Sigmoid colon (tissue), 7 donors: ENCODE measurements at places on chromosomes 2 and 18. TPM values are rescaled to one million over a fixed set of nuclear protein-coding genes. Genes with fewer than 3 reads are reported as not detected.
A peak's percentile ranks its signal among the peaks of the same experiment; 100 is the strongest.

Gene DNPEP
- total RNA-seq = 43.2 TPM

Gene TAF1B
- total RNA-seq = 11.4 TPM

Gene ZSWIM2
- not detected for total RNA-seq

Gene NT5C1B
- total RNA-seq = not detected

Gene TAF4B
- 8.1 TPM for total RNA-seq

Gene DSG1
- total RNA-seq = not detected

Gene CD28
- 0.28 TPM for total RNA-seq

Gene C1QL2
- total RNA-seq = not detected

Gene PIKFYVE
- total RNA-seq = 23.2 TPM

Gene TGFA
- 3.2 TPM for total RNA-seq

Gene SPHKAP
- 0.33 TPM for total RNA-seq

Gene CCDC138
- 3.3 TPM for total RNA-seq

Gene CROCC2
- not detected for total RNA-seq

Gene UPP2
- total RNA-seq = not detected

Gene GTF2A1L
- 69.5 TPM for total RNA-seq

Gene EVA1A
- total RNA-seq = not detected

Gene LHCGR
- not detected for total RNA-seq

Gene KIAA2012
- total RNA-seq = not detected

DNA sequence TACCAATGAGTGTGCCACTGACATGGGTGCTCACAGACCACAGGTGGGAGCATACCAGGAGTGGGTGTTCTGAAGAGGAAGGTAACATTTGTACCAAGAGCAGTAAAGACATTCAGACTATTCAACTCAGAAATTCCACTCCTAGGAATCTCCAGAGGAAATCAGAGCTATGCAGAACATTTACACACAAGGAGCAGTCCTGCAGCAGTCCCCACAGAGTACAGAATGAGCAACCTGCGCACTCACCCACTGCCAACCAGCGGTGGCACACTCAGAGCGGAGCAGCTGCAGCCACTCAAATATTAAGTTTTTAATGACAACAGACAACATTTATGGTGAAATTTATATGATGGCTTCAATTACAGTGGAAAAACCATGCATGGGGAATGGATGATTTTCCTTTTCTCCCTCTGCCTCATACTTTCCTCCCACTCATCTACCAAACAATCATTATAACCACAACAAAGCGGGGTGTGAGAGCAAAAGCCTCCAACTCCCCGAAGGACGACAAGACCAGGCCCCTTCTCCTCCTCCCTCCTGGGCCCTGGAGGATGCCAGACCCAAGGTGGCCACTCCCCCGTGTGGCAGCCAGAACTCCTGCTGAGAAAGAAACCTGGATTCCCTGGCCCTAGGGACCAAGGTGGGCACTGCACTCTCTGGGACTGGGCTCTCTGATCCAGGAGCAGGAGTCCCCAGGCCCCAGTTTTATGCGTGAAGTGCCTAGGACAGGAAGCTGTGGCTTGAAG lies 5.4 kb downstream of the HS6ST1 start:
- peak; percentile 65 for DNase-seq

GRCh38 chr2:152564754-152565551 lies 152.3 kb downstream of the PRPF40A start:
- no peak for DNase-seq

- no peak for DNase-seq
Observed at GRCh38 chr2:202116691-202117090, 43.6 kb downstream of the KIAA2012 start.

DNA sequence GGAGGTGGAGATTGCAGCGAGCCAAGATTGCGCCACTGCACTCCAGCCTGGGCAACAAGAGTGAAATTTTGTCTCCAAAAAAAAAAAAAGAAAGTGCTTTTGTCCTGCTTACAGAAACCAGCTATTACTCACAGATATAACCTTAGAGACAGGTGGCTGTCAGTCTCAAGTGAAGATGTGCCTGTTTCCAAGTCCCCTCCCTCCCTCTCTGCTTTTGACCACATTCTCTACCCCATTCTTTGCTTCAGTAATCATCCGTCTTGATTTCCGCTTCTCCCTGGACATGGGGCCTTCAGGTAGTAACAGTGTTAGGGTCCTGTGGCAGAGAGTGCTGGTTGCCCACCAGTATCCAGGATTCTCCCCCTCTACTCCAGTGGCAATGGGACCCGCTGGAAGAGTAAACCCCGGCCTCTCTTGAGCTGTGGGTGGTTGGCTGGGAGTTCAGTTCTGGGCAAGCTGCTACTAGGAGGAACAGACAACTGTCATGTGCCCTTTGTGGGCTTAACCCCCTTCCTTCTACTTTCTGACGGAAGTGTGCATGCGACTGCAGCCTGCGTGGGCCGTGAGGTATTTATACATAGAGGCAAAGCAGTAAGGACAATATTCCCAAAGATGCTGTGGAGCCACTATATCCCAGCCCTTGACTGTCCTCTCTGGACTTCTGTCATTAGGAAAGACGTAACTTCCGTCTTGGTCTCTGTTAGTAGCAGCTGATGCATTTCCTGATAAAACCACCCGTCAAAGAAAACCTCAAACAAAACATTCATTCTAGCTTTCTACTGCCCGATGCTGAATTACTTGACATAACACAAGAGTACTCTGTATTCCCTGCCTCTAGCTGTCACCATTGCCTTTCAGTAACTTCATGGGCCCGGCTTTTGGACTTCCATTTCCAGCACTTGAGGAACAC lies 17.8 kb downstream of the PDCL3 start:
- no peak for DNase-seq

GRCh38 chr2:211306929-211307328 lies 750.5 kb downstream of the CPS1 start:
- no peak for DNase-seq

DNA sequence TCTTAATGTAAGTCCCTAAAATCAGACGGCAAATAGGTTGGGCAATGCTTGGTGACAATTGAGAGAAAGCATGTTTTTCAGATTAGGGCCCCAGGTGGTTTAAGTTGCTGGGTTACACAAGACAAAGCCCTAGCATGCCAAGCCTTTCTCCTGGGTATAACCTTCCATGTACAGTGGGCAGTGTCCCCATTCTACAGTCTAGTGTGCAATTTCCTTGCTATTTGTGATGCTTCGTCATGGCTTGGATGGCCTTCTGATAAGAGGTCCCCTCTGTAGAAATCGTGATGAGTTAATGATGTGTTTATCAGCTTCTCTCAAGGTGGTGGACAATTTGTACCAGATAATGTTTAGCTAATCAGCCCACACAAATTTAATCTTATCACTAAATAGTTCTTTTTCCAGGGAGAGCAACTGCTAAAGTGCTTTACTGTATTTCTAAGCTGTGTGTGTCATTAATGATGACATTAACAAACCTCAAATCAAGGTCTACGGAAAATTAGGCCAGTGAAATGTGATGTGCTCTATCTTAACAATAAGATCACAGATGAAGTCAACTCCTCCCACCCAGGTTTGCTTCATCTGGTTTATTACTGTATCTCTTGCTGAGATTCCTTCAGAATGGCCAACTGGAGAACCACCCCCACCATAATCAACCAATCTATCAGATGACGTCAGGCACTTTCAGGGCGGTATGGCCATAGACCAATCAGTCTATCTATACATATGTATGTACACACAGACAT lies 61.7 kb downstream of the PLB1 start:
- no peak for DNase-seq

- DNase-seq = peak; percentile 48
Observed at GRCh38 chr2:69975853-69976462, 14.5 kb upstream of the ASPRV1 start.

GRCh38 chr2:45974762-45975408 lies 322.3 kb upstream of the EPAS1 start:
- no peak for DNase-seq

DNA sequence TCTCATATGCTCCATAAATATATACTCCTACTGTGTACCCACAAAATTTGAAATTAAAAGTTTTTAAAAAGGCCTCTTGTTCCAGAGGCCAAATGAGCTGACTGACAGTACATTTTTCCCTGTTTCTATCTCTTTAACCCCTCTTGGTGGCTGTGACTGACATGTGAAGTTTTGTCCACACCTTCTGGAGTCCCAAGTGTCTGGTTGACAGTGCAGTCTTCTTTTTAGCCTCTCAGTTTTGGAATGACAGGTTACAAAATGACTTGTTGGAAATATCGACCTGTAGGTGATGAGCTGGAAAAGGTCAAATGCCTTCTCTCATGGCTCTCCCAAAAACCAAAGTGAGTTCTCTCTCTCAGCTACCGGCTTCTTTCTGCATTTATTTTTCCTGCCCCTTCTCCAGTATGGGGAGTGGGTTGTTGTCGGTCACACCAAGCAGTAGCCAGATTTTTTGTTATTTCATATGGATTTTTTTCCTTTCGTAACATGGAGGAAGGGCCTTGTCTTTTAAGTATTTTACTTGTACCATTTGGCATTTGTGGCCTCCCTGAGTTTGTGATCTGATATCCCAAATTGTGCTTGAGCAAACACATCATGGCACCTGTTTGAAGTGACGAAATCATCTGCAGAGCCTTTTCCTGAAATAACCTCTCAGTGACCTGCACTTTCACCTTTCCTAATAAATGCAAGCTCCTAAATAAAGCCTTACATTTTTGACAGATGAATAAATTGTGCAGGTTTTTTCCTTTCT lies 143.9 kb downstream of the ESCO1 start:
- no peak for DNase-seq

- DNase-seq = no peak
Observed at GRCh38 chr2:40164736-40165508, 287.0 kb downstream of the SLC8A1 start.

GRCh38 chr2:164589522-164589921 lies 31.8 kb downstream of the GRB14 start:
- DNase-seq = no peak

DNA sequence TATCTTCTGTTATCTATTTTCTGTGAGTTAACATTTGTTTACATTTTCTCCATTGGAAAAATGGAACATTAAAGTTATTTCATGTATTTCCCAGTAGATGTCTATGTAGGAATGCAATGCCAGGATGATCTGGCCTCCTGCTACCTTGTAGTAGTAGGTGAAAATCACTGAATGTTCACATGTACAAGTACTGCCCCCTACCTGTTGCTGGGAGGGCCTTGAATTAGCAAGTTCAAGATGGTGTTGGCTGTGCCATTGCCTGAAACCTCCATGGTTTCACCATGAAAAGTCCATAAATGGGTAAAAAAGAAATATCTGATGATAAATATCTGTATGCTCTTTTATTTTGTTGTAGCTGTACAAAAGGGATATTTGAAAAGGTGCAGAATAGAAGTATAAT lies 30.7 kb downstream of the XRCC5 start:
- DNase-seq = no peak

- DNase-seq = peak; percentile 94
Observed at GRCh38 chr18:62425465-62426190, 97.2 kb upstream of the ZCCHC2 start.

DNA sequence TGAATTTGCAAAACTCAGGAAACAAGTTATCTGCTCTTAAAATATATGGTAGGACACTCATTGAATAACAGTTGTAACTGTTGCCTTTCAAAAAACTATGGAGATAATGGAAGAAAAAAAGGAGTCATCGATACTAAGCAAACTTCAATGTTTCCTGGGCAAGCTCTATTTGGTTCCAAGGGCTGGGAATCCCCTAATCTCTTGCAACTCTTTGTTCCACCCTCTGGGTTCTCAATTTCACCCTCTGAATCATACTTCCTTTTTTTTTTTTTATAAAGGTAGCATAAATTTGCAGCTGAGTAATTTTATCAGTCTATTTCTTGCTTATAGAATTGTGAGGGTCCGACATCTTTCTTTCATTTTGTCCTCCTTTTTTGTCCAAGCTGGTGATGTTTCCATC lies 36.7 kb downstream of the SLC9A4 start:
- DNase-seq = no peak

DNA sequence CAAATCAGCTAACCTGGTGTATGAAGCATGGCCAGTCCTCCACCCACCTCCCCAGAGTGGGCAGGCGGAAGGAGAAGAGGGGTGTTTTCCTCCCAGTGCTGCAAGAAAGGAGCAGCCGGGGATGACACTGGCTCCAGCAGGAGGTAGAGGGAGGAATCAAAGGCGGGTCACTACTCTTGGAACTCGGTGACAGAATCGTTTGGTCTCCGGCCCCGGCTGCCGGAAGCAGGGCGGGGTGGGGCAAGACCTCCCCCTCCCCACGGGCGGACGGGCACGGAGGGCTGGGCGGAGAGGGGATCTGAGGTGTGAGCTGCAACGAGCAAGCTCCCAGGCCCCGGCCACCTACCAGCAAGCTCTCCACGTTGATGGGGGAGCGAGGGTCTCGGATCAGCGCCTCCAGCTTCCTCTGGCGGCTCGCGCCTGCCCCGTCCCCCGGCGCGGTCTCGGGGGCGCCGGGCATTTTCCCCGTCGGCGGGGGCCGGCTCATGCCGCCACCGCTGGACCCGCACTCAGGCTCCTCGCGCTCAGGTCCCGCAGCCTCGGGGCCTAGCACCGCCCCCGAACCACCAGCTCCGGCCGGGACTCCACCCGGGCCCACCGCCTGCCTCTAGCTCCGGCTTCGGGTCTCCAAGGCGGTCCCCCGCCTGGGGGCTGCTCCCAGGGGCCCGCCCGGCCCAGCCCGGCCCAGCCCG lies 640 bp downstream of the ROCK2 start:
- DNase-seq = peak; percentile 80

DNA sequence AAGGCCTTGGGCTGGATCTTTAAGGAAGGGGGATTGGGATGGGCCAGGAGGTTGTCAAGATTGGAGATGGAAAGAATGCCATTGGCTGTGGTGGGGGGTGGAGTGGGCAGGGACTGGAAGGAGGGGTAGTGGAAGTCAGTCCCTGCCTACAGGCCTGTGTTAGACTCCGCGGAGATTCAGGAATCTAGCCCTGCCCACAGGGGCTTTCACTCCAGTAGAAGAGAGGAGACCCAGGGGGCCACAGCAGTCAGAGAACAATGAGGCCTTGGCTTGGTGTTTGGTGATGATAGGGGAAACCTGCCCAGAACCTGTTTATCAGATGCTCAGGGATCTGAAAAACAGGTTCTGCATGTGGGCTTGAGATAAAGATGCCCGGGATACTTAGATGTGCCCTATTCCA lies 6.1 kb downstream of the STEAP3 start:
- DNase-seq = no peak

DNA sequence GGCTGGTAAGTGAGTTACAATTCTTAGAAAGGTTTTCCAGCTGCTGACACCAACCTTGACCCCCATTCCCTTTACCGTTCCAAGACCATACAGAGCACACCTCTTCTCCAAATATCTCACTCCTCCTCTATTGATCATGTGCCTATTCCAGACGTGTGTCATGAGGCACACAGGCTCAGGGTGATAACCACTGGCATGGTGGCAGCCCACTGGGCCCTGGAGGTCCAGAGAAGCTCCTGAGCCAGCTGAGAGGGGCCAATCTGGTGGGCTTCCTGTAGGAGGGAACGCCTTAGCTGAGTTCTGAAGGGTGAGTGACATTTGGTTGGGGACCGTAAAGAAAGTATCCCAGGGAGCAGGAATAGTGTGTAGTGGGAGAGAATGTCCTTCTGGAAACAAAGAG lies 28.3 kb downstream of the ZAP70 start:
- DNase-seq = no peak

GRCh38 chr18:76450452-76451395 lies 44.3 kb downstream of the ZNF516 start:
- DNase-seq = peak; percentile 79

GRCh38 chr2:8416849-8417832 lies 264.7 kb upstream of the ID2 start:
- peak; percentile 11 for DNase-seq

- no peak for DNase-seq
Observed at GRCh38 chr18:2096551-2096950, 474.8 kb downstream of the METTL4 start.

GRCh38 chr2:170086751-170087412 lies 91.1 kb upstream of the MYO3B start:
- DNase-seq = no peak

GRCh38 chr2:237113026-237113795 lies 27.5 kb downstream of the COPS8 start:
- DNase-seq = no peak
